ENCODE measurements at places on chromosomes 5 and 9. TPM values are rescaled to one million over a fixed set of nuclear protein-coding genes. Genes with fewer than 3 reads are reported as not detected.

Gene TMEM203
- 39.4 TPM for total RNA-seq

Gene PDE8B
- total RNA-seq, result 172 TPM

Gene PLAC8L1
- not detected for total RNA-seq

Gene CLIC3
- 301 TPM for total RNA-seq

Gene GARIN3
- not detected for total RNA-seq

Gene SLC22A4
- total RNA-seq, result not detected

Gene NDUFS6
- 69.6 TPM for total RNA-seq
